ENCODE measurements at places on chromosomes 4 and X.

GRCh38 chrX:40145923-40146261 lies 48.1 kb upstream of the BCOR start:
- DNase-seq, result no peak

GRCh38 chr4:99833756-99834155 lies 17.1 kb downstream of the DAPP1 start:
- DNase-seq, result no peak

DNA sequence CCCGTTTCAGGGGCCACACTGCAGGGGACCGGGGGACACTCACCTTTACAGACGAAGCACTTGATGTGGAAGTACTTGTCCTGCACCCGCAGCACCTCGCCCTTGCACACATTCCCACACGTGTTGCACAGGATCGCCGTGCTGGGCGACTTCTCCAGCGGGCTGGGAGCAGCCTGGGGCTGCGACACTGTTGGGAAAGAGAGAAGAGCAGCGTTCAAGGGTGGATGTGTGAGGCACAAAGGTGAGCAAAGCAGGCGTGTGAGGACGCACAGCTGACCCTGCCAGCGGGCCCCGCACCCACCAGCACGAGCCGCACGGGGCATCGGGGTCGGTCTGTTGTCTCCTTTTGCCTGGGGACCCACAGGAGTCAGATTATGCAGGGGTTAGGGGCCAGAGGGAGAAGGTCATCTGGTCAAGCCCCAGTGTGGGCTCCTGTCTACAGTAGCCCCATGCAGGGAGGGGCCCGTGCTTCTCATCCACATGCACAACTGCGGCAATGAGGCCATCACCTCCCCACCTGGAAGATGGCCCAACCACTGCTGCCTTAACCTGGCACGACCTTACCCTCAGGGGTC lies 52.1 kb downstream of the ABLIM2 start:
- DNase-seq, result no peak

GRCh38 chrX:47273011-47273730 lies 40.4 kb downstream of the USP11 start:
- no peak for DNase-seq

DNA sequence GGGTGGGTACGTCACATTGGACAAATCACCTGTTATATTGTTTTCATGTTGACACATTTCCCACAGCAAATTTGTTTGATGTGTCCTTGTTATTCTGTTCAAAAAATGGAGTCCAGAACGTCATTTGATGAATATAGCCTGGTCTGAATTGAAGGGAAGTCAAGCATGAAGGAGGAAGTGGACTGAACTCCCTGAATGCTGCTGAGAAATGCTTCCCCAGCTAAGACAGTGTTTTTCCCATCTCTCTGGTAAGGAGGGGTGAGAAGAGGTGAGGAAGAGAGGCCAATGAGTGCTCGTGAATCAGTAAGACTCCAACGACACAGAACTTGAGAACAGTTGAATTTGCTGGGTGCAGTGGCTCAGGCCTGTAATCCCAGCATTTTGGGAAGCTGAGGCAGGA lies 127.4 kb downstream of the RBM47 start:
- DNase-seq, result no peak

DNA sequence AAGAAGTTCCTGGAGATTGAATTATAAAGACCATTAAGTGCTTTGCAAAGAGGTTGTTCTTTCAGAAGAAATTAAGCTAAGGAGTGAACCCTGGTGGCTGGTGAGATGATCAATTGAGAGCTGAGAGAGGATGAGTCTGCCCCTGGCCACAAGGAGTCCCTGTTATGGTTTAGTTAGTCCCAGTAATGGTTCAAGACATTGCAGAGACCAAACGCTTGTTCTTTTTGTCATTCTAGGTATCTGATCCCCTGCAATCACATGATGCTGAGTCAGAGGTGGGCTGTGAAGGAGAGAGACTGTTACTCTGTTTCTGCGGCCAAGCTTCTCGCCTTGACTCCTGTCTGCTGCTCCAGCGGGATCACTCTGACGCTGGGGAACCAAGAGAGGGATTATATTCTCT lies 114.5 kb downstream of the GATB start:
- no peak for DNase-seq

GRCh38 chrX:19839770-19840254 lies 47.6 kb downstream of the SH3KBP1 start:
- no peak for DNase-seq

DNA sequence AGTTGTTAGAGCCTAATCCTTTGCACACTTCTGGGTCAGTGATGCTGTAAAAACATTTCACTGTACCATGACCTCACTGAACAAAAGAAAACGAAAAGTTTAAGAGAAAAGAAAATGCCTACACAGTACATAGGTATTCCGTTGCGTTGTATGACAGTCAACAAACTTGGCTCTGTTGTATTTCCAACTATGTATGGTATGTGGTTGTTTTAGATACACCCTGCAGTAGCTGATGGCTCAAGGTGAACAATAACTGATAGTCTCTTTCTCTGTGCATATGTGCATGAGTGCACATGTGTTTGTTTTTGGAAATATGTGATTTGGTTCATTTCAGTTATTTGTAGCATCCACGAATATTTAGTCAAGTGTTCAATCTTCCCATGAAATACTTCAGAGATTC lies 176.0 kb downstream of the BMPR1B start:
- DNase-seq, result no peak

GRCh38 chr4:69167300-69167699 lies 47.2 kb downstream of the UGT2B11 start:
- no peak for DNase-seq

GRCh38 chrX:50704360-50704759 lies 109.6 kb downstream of the SHROOM4 start:
- DNase-seq, result no peak

DNA sequence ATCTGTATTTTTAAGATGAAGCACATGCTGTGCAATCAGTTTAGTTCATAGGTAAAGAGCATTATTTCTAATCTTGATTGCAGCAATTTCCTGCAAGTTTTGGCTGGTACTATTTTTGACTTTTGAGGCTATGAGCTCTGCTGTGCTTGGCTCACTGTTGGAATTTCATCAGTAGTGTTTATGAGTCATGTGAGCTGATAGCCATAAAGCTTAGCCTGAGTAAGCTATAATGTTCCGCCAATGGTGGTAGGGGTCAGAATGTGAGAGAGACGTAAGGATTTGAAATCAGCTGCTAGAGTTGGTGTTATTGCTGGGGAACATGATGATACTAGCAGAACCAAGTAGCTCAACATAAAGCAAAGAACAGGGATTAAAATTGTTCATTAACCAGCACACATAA lies 590.9 kb upstream of the GNPDA2 start:
- no peak for DNase-seq

DNA sequence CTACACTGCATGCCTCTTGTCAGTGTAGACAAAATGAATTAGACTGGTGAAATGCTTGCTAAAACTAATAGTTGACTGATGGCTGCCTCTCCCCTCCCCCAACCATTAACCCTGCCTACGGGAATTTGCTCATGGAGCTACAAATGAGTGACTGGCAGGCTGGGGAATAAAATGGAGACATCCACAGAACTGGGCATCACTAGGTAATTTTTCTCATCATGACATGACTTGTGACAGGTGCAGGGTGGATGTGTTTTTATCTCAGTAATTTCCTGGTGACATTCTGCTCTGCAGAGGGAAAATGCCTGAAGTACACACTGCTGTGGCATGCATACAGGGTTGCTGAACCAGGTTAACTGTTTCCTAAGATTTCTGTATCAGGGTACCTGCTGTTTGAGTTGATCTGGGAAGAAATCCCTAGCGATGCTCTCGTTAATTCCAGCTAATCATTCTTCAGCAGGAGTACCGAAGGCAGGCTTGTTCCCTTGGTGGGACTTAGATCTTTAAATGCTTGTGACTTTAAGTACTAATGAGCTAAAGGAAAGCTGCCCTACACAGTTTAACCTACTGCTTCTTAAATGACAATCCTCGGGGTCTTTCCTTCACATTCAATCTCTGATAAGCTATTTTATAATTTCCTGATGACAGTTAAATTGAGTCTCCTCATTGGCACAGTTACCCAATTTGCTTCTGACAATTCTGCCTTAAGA lies 376.3 kb upstream of the LCORL start:
- no peak for DNase-seq

DNA sequence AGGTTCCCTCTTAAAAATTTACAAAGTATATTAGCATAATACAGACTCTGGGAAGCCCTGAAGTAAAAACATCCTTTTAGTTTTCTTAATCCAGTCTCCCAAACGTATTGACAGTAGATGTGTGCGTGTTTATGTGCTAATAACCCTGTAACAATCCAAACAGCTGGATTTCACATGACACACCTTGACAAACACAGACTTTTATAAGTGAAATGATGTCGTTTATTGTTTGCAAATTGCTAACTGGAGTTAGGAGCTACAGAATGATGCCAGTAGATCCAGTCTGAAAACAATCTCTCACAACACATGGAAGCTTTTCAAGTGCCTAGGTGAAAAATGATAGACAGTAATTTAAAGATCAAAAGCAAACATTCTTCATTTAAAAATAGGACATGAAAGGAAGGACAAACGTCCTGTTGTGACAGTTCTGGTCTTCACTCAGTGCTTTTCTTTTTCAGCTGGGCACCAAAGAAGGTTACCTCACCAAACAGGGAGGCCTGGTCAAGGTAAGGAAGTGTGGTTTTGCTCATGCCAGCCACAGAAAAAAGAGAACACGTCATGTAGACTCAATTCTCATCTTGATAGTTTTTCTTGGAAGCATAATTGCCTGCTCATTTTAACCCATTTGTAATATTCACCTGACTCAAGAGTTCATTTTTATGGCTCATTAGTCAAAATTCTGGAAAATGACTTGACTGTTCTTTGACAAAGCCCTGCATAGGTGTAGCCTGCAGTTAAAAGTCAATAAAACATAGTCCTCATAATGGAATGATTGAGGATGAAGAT lies 32.9 kb downstream of the LAMTOR3 start:
- no peak for DNase-seq

DNA sequence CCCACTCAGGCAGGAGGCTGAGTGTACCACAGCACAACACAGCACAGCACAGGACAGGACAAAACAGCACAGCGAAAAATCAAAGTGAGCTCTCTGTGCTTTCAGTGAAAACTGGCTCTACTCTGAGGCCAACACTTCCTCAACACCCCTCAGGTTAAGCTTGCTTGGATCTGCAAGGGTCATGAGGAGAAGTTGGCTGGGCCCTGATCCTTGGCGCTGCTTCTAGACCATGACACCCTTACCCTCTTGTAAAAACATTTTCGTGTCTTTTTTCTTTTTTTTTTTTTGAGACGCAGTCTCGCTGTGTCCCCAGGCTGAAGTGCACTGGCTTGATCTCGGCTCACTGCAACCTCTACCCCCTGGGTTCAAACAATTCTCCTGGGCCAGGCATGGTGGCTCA lies 25.3 kb downstream of the USP46 start:
- DNase-seq, result no peak

GRCh38 chr4:91734682-91735081 lies 569.1 kb upstream of the GRID2 start:
- DNase-seq, result no peak

DNA sequence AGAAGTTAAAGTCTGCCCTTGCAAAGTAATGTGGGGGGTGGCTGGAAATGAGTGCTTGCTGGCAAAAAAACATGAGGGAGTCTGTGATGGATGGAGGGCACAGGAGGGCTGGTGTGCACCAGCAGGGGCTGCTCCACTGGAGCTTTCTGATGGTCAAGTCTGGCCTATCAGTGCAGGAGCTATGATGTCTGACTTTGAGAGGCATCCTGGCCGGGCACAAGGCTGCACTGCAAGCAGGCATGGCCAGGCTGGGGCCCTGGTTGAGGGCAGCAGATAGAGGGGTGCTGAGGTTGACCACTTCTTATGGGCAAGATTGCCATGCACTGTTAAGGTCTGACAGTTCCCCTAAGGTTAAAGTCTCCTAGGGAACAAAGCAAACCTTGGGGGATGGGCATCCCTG lies 1140.2 kb downstream of the FAM133A start:
- no peak for DNase-seq

DNA sequence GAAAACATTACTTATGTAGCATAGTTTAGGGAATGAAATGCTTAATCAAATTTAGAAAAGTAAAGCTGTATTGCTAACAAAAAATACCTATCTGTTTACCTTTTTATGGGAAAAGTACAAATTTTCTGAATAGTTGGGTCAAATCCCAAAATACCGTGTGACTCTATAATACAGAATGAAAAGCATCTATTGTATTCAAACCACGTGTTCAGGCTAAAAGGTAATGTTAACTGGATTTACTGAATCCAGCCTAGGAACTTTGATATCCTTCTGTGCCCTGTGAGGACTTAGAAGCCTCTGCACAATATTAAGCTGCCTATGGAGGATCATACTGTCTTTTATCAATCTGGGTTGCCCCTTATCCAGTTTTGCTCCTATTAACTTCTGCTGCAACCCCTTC lies 36.3 kb upstream of the AGA start:
- no peak for DNase-seq

- DNase-seq, result no peak
Observed at GRCh38 chrX:40035726-40036125, 62.0 kb downstream of the BCOR start.

DNA sequence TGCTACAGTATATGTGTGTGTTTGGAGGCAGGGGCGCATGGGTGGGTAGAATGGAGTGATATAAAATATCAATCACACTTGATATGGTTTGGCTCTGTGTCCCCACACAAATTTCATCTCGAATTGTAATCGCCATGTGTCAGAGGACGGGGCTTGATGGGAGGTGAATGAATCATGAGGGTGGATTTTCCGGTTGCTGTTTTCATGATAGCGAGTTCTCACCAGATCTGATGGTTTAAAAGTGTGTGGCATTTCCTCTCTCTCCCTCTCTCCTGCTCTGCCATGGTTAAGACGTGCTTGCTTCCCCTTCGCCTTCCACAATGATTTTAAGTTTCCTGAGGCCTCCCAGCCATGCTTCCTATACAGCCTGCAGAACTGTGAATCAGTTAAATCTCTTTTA lies 14.8 kb downstream of the SOWAHB start:
- DNase-seq, result no peak

GRCh38 chr4:4689694-4690440 lies 148.0 kb upstream of the STX18 start:
- no peak for DNase-seq

DNA sequence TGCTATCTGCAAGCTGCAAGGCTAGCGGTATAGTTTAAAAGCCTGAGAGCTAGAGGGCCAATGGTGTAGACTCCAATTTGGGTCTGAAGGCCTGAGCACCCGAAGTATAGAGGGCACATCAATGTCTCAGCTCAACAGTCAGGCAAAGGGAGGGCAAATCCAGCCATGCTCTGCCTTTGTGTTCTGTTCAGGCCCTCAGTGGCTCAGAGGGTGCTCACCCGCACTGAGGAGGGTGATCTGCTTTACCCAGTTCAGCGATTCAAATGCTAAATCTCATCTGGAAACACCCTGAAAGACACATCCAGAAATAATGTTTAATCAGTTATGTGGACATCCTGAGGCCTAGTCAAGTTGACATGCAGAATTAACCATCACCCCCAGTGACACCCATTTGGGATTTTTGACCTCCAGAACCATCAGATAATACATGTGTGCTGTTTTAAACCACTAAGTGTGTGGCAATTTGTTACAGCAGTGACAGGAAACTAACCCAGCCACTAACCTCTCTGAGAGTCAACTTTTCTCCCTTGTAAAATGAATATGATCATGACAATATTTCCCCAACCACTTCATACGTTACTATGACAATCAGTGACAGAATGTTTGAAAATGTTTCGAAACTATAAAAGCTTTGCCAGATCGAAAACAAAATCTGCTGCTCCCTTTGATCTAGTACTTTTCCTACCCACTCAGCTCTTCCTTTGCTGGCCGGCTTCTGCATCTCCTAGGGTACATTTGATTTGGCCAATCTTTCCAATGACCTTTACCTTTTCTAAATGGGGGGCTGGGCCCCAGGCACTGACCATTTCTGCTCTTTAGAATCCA lies 8.4 kb upstream of the TBL1X start:
- peak; percentile 28 for DNase-seq

Data from activated CD8-positive, alpha-beta memory T cell treated with anti-CD3 and anti-CD28 coated beads, Interleukin-2, amount 50 U/mL, for 4 hours (primary cell).